ENCODE measurements at places on chromosomes 7 and 10. TPM values are rescaled to one million over a fixed set of nuclear protein-coding genes. Genes with fewer than 3 reads are reported as not detected.

DNA sequence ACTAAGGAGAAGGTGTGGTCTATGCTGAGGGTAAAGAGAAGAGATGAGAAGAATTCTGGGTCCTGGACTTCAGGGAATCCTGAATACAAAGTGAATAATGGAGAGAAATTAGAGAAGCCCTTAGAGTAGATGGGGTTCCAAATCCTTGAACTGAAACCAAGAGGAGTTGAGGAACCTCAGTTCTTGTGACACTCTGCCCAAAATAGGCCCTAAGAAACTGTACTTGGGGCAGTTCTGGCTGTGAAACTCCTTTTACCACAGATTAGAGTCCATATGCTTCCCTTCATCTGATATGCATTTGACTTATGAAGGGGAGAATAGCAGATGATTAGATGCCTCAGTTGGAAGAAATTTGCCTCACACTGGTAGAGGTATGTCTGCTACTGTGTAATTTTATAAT lies 19.0 kb downstream of the TES start:
- no peak for DNase-seq

DNA sequence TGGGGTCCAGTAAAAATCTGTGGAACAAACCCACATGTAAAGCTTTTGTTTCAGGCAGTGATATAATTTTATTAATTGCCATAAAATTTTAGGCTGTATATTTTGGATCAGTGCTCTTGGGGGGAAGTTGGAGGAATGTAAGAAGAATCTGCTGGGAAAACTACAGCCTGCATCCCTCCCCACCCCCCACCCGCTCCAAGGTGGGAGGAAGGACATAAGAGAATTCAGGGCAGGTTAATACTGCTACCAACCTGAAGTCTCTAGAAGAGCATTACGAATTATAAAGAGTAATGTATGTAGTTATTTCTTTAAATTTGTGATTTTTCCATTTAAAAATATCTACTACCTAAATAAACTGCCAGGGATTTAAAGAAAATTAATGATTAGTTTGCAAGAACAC lies 47.2 kb upstream of the GPR37 start:
- no peak for DNase-seq

- peak; percentile 77 for DNase-seq
These were observed 174.5 kb upstream of the PPP2R2D start for GRCh38 chr10:131726076-131726880.

DNA sequence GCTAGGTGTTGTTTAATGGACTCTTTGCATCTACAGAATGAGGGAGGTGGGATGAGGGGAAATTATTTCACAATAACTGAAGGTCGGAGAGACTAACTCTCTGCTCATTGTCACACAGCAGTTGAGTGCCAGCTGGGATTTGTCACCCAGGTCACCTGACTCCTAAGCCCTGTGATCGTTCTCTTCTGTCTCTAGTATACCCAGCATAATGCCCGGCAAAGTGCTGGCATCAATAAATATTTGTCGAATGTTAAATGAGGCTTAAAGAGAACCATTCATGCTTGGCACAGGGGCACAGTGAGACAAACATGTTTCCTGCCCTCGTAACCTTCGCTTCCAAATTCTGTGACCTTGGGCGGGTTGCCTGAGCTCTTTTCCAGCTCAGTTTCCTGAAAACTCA lies 70.8 kb downstream of the TCF7L2 start:
- no peak for DNase-seq

The HOXA2 gene
- total RNA-seq = not detected

The TMEM209 gene
- total RNA-seq = 23.4 TPM

The VPS37D gene
- 5.0 TPM for total RNA-seq

The DCLRE1C gene
- 9.3 TPM for total RNA-seq
